ENCODE measurements at places on chromosomes 16 and 17.

DNA sequence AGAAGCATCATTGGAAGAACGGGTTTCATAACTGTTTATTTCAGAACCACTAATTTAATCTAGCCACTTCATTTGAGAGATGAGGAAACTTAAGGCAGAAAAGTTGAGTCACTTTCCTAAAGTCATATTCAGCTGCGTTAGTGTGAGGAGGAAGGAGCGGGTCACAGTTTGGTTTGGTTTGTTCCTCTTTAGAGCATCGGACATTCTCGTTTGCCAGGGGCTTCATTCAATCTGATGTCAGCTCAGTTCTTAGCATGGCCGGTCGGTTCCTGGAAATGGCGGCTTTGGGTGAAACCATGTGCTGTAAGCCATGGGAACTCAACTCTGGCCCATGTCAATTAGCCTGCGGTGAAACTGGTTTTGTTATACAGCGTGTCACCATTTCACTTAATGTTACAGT lies 186.5 kb downstream of the LGALS9B start:
- DNase-seq, result no peak

DNA sequence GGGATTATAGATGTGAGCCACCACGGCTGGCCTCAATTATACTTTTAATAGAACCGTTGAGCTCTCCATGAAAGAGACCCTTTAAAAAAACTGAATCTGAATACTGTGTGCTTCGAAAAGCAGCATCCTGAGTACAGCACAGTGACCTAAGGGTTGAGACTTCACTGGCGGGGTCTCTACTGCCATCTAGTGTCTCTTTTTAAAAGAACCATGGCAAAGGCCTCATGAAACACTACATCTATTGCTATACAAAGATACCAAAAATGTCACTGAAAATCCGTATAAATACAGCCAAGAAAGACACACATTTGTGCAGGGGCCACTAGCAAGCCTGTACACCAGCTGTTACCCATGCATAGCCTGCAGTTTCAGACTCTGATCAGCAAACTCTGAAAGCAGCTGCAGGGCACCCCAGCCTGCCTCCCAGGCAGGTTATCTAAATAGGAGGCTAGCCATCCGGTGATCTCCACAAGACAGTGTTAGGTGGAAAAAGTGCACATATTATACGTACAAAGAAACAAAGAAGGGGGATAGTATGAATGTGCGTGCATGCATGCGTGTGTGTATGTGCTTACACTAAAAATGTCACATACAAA lies 35.3 kb downstream of the NPLOC4 start:
- peak; percentile 55 for DNase-seq

GRCh38 chr16:48612611-48613010 lies 2.6 kb upstream of the N4BP1 start:
- no peak for DNase-seq

DNA sequence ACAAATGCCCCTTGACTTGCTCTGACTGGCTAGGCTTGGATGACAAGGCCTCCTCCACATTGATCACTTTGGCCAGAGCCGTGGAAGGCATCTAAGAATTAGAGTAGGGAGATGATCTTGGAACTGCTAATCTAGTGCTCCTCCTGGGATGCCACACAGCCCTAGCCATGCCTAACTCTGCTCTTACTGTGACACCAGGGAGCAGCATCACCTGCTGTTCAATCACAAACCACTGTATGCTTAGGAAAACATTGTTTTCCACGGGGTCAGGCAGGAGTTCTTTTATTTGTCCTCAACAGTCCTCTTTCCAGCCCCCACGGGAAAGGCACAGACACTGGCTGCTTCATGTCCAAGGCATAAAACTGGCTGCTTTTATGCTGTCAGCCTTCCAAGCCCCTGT lies 46.3 kb downstream of the C16orf78 start:
- no peak for DNase-seq

GRCh38 chr16:11990702-11991390 lies 14.3 kb downstream of the SNX29 start:
- no peak for DNase-seq
